EH (cell line): ENCODE measurements at places on chromosomes 11 and 22.

GRCh38 chr11:110710628-110711381 is 1.4 kb downstream of the ARHGAP20 start:
- peak; percentile 24 for DNase-seq

GRCh38 chr22:47289336-47289985 is 527.0 kb downstream of the TBC1D22A start:
- DNase-seq, result no peak

- DNase-seq, result no peak
Measured at GRCh38 chr11:65266210-65266609, 4.4 kb downstream of the POLA2 start.

DNA sequence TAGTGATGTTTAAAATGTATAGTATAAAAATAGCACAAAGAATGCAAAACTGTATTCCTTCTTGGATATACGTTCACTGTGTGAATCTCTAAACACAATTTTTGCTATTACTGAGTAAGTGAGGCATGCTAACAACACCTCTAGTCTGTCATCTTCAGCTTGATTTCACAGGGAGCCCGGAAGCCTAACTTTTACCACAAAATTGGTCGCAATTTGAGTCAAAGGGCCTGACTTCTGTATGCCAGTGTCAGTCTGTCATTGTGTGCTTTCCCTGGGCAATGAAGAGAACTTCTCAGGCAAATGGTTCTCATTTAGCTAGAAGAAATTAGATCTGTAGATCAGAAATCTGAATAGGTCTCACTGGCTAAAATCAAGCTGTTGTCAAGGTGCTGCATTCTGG is 1059.5 kb downstream of the FAM181B start:
- DNase-seq, result no peak
